ENCODE measurements at places on chromosomes 2 and 18.
A peak's percentile ranks its signal among the peaks of the same experiment; 100 is the strongest.

DNA sequence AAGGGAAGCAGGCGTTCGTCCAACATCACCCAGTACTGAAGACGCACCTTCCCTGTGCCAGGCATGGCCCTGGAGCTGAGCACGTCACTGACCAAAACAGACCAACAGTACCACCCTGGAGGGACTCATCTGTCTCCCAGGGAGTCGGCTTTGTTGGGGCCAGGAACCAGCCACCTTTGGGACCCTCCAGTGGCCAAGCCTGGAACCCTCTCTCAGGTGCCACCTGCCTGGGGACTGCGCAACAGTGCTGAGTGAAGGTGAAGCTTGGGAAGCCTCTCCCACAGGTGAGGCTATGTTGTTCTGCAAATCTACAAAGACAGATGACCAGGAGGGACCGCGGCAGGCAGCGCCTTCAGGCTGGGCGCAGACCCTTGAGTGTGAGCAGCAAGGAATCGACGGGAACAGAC lies 91.4 kb upstream of the OTOS start:
- no peak for DNase-seq

GRCh38 chr2:142724713-142725349 lies 152.6 kb upstream of the KYNU start:
- no peak for DNase-seq

DNA sequence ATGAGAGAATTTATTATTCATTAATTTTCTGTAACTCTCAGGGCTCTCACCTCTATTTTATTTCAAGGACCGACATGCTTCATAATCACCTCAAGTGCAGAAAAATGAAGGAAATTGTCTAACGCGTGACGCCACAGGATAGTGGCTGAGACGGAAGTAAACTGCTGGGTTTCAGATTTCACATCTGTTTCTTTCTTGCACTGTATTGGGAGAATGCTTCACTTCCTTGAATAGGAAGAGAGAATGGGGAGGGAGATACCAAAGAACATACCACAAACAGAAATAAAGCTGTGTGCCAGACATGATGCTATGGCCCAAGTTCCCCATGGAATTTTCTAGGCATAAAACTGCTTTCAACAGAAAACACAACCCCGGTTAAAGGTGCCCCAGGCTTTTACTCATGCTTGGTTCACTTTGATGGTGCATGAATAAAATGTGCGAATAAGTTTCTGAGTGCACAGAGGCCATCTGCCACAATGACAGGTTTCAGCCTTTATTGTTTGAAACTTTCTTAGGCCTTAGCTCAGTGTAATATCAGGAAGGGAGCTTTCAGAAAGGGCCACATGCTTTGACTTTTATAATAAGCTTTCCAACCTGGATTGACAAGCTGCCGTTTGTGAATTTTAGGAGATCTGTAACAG lies 1116.4 kb downstream of the SOCS6 start:
- DNase-seq, result no peak

- peak; percentile 48 for DNase-seq
Observed at GRCh38 chr2:25301453-25302352, 40.0 kb downstream of the DNMT3A start.

DNA sequence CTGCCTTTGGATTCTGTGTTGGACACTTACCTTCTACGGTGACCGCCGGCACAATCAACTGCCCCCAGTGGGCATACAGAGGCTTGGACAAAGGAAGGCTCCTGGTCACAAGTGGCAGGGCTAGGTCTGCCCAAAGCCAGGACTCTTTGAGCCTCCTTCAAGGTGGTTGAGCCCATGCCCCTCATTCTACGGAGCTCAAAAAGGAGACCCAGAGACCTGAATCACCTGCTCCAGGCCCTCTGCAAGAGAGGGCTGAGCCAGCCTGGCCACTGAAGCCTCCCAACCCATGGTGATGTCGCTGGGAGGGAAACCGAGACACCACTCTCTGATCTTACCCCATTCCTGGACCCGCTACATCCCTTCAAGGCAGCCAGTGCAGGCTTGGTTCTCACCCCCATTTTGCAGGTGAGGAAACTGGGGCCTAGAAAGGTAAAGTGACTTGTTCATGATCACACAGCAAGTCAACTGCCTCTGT lies 87.9 kb downstream of the INHBB start:
- DNase-seq, result no peak

DNA sequence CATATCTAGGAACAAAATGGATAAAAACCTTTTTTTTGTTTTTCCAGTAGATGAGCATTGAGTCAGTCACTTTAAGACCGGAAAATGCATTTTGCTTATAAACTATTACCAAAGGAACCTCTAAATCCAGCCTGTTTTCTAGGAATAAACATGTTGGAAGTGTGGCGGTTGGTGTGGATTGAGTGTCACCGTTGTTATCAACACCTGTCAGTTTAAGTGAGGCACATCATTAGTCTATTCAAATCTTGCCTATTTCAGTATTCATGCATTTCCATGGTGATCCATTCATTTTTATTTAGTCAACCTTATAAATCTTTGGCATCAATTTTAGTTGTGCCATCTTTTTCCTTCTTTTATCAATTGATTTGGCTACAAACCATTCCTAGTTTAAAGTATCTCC lies 3.3 kb downstream of the KLHL29 start:
- no peak for DNase-seq
